ENCODE measurements at places on chromosomes 13 and 19.

GRCh38 chr13:98098516-98098915 lies 44.4 kb upstream of the FARP1 start:
- DNase-seq, result no peak

DNA sequence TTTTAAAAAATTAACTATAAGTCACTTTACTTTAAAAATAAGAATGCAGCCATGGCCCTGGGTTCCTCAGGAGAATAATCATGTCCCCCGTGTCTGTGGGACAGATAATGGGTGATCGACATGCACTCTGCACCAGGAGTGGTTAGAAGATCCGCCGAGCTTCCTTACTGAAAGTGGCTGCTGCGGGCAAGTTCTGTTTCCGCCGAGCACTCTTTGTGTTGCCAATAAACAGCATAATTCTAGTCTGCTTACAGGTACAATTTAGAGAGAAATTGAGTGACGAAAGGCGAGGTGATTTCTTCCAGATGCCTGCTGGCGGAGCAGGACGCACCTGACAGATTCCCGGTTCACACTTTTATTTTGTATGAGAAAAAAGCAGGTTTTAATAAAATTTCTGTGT lies 139.0 kb downstream of the SOX1 start:
- DNase-seq, result no peak

- DNase-seq, result no peak
These were observed 11.6 kb upstream of the JUND start for GRCh38 chr19:18292810-18293641.

GRCh38 chr13:98220271-98220791 lies 43.3 kb upstream of the RNF113B start:
- DNase-seq, result no peak

Measured in stimulated activated CD8-positive, alpha-beta memory T cell treated with anti-CD3 and anti-CD28 coated beads, Interleukin-15, amount 100 ng/mL, for 1 hour (primary cell).